ENCODE measurements at places on chromosomes 16 and 17.
A peak's percentile ranks its signal among the peaks of the same experiment; 100 is the strongest.

DNA sequence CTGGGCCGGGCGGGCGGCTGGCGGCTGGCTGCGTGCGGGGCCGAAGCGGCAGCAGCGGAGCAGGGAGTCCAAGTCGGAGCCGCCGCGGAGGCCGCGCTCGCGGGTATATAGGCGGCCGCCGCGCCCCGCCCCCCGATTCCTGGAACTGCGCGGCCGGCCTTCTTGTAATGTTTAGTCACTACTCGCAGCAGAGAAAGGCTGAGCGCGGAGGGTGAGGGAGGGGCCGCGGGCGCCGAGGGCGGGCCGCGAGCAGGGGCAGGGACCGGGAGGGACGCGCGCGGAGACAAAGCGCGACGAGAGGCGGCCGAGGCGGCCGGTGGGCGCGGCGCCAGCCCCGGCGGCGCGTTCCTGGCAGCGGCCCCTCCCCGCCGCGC lies at the start of gene SOCS3:
SOCS3 (minus strand) TSS at position 81 of the 374 bp plus-strand sequence. CDS start 982 bp downstream, outside the sequence.
- DNase-seq: peak; percentile 96

DNA sequence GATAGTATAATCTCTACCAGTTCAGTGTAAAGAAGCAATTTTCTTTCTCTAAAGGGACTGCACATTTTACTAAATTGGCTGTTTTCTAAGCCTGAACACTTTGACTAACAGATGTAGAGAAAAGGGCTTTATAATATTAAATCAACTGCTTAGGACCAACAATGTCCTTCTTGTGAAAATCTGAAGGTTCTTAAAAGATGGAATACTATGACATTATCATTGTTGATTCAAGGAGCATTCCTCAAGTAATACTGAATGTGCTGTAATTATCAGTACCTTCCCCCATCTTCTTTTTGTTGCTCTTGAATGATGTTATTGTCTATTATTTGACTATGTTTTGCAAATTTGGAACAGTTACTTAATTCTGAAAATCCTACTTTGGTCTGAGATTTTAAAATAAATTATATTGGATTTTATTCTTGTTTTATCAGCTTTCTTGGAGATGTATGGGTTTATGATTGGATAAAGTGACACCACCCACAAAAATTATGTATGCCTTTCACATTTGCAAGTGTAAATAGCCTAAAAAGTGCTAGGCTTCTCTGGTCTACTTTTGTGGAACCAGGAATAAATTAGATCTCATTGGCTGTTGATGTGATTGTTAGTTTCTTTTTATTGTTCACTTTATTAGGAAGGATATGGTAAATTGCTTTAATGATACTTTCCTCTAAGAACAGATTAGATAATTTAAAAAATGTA lies 53.0 kb downstream of the TAOK1 start:
- DNase-seq: no peak

GRCh38 chr17:73342050-73342522 lies 30.3 kb upstream of the CDC42EP4 start:
- DNase-seq: peak; percentile 85

DNA sequence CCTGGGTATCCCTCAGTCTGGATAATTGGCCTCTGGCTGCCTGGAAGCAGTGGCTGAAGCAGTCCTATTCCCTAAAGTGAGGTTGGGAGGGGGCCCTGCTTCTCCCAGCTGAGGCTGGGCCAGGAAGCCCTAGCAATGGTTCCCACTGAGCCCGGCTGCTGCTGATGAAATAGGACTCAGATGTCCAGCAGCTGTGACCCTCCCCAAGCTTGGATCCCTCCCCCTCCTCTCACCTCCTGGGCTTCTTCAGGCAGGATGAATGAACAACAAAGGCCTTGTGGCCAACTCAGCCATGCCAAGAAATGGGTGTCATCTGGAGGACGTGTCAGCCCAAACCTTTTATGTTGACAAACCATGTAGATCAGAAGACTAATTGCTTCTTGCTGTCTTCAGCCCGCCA lies 42.0 kb downstream of the AXIN2 start:
- no peak for DNase-seq

- no peak for DNase-seq
Observed at GRCh38 chr17:64128787-64129514, 993 bp downstream of the ERN1 start.

DNA sequence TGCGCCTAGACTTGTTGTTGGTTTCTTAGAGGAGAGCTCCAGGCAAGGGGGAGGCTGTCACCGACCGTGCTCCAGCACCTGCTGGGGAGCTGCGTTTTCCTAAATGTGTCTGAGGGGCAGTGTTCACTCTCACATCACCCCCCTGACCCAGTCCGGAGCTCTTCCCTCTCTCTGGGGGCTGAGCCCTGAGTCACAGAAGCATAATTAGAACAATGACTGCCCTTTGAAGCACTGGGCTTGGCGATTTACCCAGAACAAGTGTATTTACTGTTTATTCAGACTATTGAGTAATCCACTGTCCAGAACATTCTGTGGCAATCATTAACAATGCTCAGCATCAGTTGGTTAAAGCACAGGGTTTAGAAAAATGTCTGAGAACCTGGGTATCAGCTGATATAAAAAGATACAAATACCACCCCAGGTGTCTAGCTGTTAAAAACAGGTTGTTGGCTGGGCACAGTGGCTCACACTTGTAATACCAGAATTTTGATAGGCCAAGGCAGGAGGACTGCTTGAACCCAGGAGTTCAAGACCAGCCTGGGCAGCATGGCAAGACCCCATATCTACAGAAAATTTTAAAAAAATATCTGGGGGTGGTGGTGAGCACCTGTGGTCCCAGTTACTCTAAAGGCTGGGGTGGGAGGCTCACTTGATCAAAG lies 8.1 kb downstream of the CES4A start:
- DNase-seq: no peak

DNA sequence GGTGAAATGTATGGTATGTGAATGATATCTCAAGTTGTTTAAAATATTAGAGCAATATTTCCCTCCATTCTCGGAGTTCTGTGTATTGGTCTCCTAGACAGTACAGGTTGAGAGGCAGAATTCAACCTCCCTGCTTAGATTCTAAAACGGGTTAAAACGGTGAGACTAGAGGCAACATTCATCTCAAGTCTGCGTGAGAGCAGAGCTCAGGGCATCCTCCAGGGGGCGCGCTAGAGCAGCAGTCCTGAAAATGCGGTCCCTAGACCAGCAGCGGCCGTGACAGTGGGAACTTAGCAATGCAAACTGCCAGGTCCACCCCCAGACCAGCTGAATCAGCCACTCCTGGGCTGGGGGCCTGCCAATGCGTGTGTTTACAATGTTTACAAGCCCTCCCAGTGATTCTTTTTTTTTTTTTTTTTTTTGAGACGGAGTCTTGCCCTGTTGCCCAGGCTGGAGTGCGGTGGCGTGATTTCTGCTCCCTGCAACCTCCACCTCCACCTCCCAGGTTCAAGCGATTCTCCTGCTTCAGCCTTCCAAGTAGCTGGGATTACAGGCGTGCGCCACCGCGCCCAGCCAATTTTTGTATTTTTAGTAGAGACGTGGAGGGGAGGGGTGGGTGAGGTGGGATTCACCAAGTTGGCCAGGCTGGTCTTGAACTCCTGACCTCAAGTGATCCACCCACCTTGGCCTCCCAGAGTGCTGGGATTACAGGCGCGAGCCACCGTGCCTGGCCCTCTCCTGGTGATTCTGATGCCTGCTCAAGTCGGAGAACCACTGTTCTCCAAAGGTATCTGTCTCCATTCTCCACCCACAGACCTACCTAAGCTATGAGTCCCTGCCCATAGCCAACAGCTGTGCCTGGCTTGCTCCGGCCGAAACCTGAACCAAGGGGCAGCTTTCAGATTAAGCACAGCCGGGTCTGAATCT lies 24.2 kb downstream of the KLHL36 start:
- peak; percentile 47 for DNase-seq

DNA sequence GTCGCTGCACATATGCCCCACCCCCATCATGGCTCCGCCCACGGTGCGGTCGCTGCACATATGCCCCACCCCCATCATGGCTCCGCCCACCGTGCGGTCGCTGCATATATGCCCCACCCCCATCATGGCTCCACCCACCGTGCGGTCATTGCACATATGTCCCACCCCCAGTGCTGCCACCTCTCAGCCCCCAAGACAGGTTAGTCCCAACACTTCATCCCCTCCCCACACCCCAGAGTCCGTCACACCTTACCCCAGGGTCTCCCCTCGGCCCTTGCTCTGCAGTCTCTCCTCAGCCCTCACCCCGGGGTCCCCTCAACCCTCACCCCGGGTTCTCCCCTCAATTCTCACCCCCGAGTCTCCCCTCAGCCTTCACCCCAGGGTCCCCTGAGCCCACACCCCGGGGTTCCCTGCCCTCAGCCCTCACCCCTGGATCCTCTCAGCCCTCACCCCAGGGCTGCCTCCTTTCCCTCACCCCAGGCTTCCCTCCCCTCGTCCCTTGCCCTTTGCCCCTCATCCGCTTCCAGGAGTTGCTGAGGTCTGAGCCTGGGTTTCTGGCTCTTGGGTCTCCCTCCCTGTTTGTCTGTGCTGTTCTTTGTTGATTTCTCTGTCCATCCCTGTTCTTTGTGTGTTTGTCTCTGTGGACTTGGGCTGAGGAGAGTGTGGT lies 25.6 kb downstream of the TPSG1 start:
- DNase-seq: no peak

DNA sequence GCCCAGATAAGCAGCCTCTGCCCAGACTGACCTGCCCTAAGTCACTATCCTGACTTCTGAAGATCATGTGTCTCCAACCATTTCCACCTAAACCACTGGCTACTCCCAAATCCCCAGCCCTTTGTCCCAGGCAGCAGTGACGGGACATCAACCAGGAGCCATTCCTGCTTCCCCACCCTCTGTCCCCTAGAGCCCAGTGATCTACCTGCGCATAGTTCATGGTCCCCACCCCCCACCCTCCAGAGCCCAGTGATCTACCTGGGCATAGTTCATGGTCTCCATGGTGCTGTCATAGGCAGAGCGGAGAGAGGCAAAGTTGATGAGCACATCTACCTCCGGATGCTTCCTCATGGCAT lies 26.8 kb downstream of the ACLY start:
- DNase-seq: no peak

DNA sequence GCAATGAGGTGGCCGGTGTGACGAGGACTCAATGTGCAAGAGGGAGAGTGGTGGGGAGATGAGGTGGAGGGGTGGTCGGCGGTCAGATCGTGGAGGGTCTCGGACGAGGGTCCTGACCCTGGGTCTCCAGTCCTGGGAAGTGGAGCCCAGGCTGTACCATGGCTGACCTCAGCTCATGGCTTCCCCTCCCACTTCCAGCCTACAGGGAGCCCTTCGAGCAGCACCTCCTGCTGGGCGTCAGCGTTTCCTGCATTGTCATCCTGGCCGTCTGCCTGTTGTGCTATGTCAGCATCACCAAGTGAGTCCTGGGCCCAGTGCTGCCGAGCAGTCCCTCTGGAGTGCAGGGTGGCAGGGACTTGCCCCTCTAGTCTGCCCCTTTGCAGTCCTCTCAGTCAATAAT lies 41.8 kb downstream of the IL4R start:
- DNase-seq: no peak

GRCh38 chr16:71626858-71627213 lies 852 bp downstream of the MARVELD3 start:
- no peak for DNase-seq

- DNase-seq: no peak
Observed at GRCh38 chr17:47949946-47950345, 7.7 kb downstream of the PRR15L start.

DNA sequence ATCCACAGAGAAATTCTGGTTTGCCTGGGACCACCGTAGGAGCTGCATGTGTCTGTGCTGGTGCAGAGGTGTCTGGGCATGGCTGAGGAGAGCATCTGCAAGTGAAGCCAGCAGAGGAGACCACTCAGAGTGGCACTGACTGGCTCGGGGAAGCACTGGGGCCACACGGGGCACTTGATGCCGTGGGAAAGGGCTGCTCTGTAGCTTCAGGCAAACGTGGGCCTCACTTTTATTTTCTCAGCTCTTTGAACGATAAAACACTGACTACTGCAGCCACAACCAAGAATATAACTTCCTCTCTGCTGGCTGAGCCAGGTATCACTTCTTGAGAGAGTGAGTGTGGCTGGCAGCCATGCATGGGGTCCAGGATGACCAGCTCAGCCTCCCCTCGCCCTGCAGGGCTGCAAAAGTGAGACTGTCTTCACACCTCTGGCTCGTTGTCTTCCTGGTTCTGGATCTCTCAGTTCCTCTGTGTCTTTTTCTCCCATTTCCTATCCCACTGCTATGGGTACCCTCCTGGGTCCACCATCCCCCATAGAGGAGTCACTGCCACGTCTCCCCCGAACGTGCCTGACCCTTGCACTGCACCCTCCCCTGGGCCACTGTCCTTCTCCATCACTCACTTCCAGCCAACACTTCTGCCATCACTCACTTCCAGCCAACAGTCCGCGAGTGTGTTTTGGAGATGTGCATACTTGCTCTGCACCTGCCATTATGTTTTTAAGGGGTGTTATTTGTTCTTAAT lies 201.4 kb upstream of the CHMP6 start:
- DNase-seq: no peak

- DNase-seq: no peak
Observed at GRCh38 chr17:81564778-81565177, 12.6 kb upstream of the FAAP100 start.

DNA sequence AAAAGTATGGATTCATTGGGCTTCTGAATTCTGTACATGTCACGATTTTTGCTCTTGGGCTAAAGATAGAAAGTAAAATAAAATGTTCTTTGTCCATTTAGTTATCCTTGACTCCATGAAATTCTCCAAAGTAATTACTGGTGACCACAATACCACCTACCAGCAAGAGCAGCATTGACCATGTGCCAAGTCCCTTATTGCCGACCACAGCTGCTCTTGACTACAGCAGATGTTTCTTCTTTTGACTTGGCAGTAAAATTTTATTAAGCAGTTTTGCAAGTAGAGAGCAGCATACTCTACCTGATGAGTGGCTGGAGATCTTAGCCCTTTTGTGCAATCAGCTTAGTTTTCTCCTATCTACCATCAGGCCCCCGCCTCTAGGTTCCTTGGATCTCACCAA lies 152.2 kb upstream of the TBX2 start:
- peak; percentile 67 for DNase-seq

- DNase-seq: no peak
Observed at GRCh38 chr17:75844530-75845057, 390 bp upstream of the UNC13D start.

DNA sequence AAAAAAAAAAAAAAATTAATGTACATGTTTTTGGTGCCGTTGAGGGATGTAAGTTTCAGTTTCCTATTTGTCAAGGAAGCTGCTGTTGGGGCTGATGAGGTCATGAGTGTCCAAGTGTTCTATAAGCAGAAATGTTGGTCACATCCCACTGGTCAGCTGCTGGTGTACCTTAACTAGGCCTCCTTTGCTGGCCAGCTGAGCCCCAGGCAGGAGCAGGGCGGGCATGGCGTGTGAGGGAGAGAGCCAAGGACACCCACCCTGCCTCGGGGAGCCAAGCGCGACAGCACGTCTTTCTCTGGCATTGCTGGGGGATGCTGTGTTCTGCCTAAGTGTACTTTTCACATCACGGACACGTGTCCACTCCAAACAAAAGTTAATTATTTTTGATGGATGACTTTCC lies 108.1 kb upstream of the CDC42EP4 start:
- DNase-seq: no peak

All from muscle of back (tissue), 13 donors.